ENCODE measurements at places on chromosomes 12 and 14.

GRCh38 chr14:34826661-34827060 lies 48.5 kb downstream of the BAZ1A start:
- DNase-seq: peak; percentile 24

GRCh38 chr14:77031759-77032490 lies 3.4 kb upstream of the IRF2BPL start:
- DNase-seq: no peak

GRCh38 chr12:88185988-88186387 lies 43.9 kb downstream of the TMTC3 start:
- DNase-seq: peak; percentile 49

DNA sequence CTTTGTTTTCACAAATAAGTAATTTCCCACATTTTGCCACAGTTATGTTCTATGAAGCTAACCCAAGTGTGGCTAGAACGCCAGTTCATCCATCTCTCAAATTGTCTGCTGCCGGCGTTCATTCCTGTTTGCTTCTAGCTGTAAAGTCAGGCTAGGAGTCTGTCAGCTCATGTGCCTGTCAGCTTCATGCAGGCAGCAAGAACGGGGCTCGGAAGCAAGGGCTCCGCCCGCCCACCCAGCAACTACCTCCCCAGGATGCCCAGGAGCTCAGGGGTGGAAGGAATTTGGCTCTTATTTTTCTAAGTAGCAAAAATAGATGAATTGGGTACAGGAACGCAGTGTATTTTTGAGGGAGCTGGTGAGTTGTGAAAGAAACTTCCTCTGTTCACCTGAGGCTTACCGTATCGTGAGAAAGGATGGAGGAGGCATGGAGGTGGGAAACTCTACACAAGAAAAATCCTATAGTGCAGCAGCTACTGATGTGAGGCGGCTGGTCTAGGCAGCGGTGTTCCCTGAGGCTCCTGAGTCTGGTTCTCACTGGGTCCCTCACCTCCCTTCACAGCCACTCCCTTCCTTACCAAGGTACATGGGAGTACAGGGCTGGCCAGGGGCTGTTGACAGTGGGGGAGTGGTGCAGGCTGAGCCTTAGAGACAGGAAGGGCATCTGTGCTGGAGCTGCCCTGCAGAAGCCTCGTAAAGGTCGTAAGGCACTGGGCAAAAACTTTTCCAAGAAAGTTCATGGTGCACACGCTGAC lies 54.5 kb upstream of the AMN start:
- DNase-seq: no peak

DNA sequence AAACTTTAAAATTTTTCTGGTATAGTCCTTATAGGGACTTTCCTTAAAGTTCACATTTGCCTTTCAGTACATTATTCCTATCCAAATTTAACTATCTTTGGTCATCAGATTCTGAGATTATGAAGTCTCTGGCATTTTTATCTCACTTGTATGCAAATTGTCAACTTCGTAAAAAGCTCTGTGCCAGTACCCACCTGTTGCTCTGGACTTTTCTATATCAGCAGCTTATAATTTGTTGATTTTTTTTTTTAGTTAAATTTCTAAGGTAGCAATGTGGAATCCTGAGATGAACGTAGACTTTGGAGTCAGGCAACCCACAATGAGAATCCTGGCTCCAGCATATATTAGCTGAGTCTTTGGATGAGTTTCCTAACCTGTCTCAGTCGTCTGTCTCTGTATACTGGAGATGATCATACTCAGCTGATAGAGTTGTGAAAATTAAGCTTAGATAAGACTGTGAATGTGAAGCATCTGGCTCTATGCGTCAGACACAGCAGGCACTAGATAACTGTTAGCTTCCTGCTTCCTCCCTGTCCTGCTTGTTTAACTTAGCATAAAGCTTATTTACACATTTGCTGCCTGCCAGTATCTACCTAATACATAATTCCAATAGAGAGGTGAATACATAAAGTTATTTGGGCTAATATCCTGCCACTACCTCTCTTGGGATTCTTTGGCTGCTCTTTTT lies 59.8 kb downstream of the MARK3 start:
- DNase-seq: peak; percentile 14

DNA sequence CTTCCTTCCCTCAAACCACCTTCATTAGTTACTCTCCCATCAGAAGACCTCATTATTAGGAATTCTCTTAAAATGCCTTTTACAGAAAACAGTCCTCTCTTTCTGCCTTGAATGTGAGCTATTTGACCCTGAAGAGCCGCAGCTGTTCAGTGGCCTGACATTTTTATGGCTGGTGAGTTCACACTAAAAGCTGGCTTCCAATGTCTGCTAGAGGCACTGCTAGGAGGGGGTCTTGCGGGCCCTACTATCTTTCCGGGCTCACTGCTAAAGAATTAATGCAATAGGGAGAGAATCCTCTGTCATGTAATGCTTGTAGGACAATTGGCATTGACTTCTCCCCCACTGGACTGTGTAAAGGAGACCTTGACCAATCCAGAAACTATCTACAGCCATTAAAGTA lies 87.7 kb downstream of the GPR135 start:
- no peak for DNase-seq

GRCh38 chr12:111389635-111390034 lies 16.1 kb upstream of the SH2B3 start:
- no peak for DNase-seq

GRCh38 chr12:88750867-88751543 lies 170.7 kb upstream of the KITLG start:
- DNase-seq: no peak

Data from HS-5 (cell line).